Bronchus fibroblast of lung (primary cell): ENCODE measurements at places on chromosomes 3 and 15. TPM values are rescaled to one million over a fixed set of nuclear protein-coding genes. Genes with fewer than 3 reads are reported as not detected.

Gene P2RY14
- not detected in 2 replicates for total RNA-seq

Gene SCN11A
- not detected in 2 replicates for total RNA-seq

Gene CFAP20DC
- 2.5 TPM in 2 replicates for total RNA-seq

Gene SLC28A1
- total RNA-seq = not detected in 2 replicates

Gene CDHR4
- total RNA-seq = not detected in 2 replicates

Gene CLDN18
- total RNA-seq = not detected in 2 replicates

Gene SLC22A13
- total RNA-seq = not detected in 2 replicates

Gene PPCDC
- total RNA-seq = 21.7 and 26.1 TPM in 2 replicates

Gene MKRN2
- total RNA-seq = 37.0 and 41.9 TPM in 2 replicates

Gene MINAR1
- 0.74 and 1.0 TPM in 2 replicates for total RNA-seq

Gene CYP19A1
- total RNA-seq = 0.30 TPM in 1 of 2 replicates, not detected in the other

Gene WDR49
- total RNA-seq = not detected in 2 replicates

Gene VIPR1
- total RNA-seq = under 0.01 and 0.17 TPM in 2 replicates

Gene CASR
- not detected in 2 replicates for total RNA-seq

Gene AMOTL2
- 88.6 and 91.1 TPM in 2 replicates for total RNA-seq
